IMR-90 (cell line): ENCODE measurements at places on chromosomes 4 and X.

DNA sequence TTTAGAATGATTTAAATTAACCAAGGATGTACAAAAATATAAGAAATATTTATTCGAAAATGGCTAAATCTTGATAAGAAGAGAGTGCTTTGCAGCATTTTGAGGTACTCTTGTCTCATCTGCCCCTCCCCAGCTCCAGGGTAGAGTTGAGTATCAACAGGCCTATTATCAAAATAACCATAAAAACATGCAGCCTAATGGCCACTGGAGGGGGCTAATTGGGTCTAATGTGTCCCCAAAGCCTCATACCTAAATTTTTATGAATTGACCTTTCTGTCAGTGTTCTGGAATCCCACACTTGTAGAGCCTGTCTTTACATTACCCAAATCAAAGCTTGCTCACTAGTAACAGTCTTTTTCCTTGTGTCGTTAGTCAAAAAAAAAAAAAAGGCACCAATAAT lies 544.9 kb upstream of the CPXCR1 start:
- no peak for DNase-seq

- DNase-seq: no peak
Measured at GRCh38 chr4:178789279-178789678, 1347.0 kb upstream of the AGA start.

DNA sequence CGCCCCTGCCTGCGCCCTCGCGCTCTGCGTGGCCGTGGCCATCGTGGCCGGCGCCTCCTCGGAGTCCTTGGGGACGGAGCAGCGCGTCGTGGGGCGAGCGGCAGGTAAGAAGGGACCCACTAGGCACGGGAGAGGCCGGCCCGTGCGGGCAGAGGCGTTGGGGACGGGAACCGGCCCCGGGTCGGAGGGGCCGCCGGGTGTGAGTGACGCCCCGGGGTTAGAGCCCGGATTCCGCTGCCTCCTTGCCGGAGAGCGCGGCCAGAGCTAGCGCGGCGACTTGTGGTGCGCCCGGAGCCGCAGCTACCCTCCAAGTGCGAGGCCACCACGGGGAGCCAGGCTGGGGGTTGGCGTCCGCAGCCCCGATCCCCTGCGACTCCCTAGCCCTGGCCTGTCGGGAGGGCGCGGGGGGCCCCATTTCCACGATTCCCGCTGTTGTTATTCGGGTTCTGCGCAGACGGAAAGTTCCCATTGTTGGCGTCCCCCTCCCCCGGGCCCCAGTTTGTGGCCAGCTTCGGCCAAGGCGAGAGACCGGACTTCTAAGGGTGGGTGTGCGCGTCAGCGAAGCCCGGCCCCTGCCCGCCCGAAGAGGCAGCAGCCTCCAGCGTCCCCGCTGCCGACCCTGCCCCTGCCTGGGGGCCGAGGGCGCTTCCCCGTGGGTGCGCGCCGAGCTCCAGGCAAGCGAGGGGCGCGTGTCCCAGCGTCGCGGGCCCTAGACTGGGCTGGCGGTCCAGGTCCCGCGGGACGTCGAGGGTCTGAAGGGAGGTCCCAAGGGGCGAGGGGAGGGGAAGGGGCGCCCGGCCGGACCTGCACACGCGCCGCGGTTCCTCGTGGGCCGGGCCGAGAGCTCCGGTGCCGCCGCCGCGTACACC lies 1.1 kb downstream of the FGFR3 start:
- DNase-seq: no peak

DNA sequence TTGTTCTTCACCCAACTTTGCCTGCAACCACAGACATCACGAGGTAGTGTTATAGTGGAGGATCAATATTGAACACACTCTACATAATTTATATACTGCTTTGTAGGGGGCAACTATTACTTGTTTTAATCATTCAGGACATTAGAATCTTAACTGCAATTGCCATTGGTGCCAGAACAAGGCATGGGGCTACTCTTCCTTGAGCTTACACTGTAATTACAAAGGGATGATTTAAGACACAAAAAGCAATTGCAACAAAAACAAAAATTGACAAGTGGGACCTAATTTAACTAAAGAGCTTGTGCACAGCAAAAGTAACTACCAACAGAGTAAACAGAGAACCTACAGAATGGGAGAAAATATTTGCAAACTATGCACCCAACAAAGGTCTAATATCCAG lies 24.0 kb upstream of the DDX53 start:
- DNase-seq: no peak

GRCh38 chr4:72422416-72422815 lies 146.6 kb downstream of the ADAMTS3 start:
- DNase-seq: no peak

- DNase-seq: peak; percentile 93
Measured at GRCh38 chr4:140237616-140238350, 83.8 kb upstream of the MAML3 start.

GRCh38 chr4:3821580-3822229 lies 55.5 kb downstream of the ADRA2C start:
- DNase-seq: no peak

- peak; percentile 81 for DNase-seq
Measured at GRCh38 chr4:43456383-43456782, 563.9 kb downstream of the GRXCR1 start.

GRCh38 chr4:89715631-89716030 lies 121.3 kb downstream of the SNCA start:
- no peak for DNase-seq

DNA sequence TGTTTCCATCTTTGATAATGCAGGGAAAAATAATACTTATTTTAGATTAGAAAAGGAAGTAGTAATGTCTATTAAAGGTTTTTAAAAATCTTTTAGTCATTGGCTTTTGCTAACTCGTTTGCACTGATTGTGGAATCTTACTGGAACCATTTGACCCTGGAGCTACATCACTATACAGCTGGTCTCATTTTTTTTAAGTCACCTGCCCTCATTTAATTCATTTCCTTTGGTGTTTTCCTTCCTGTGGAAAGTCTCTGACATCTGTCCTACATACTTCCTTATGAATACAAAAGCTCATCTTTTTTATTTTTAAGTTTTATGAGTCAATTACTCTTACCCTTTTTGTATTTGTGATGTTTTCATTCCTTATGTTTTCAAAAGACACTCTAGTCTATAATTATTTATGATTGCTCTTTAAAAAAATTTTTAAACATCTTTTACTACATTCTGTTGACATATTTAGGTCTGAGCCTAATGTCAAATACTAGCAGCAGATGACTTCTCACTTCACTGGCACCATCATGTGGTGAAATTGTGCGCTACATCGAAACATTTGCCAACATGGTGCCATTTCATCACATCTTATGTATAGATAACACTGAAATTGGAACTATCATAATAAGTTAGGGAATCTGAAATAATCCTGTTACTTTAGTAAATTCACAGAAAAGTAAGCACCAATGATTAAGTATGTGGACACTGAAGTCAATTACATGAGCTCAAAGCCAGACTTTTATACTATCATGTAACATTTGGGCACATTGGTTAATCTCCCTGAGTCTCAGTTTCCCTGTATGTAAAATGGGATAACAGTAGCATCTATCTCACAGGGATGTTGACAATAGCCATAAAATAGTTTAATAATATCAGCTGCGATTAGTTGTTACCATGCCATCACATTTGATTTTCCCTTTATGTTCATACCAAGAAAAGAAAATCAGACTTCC lies 9.4 kb upstream of the MMAA start:
- DNase-seq: peak; percentile 77
